NCI-H1105 (cell line): ENCODE measurements at places on chromosomes 11 and 22.
A peak's percentile ranks its signal among the peaks of the same experiment; 100 is the strongest.

- no peak for DNase-seq
Observed at GRCh38 chr22:46518542-46519325, 18.7 kb downstream of the CELSR1 start.

DNA sequence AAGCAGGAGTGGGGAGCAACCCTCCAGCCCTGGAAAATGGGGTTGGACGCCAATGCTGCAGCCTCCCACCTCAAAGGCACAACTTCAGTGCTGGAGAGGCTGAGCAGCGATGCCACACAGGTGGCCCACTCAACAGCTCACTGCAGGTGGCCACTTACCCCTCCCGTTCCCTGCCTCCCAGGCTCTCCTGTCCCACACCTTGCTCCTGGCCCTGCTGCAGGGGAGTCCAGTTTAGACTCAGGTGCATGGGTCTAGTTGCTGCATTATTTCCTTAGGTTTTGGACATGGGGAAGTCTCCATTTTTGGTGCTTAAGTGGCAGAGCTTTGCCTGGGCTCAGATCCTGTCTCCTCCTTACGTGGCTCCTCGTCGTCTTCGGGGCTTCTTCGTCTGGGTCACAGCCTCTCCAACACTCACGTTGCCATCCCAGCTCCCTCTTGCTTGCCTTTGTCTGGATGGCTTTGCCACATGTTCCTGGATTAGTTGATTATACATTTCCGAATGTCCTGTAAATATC, 898.3 kb downstream of the BRD1 start:
- no peak for DNase-seq

GRCh38 chr22:50526834-50527801, 1.7 kb upstream of the SCO2 start:
- DNase-seq: peak; percentile 24

GRCh38 chr11:11456866-11457265, 103.8 kb upstream of the CSNK2A3 start:
- DNase-seq: no peak

DNA sequence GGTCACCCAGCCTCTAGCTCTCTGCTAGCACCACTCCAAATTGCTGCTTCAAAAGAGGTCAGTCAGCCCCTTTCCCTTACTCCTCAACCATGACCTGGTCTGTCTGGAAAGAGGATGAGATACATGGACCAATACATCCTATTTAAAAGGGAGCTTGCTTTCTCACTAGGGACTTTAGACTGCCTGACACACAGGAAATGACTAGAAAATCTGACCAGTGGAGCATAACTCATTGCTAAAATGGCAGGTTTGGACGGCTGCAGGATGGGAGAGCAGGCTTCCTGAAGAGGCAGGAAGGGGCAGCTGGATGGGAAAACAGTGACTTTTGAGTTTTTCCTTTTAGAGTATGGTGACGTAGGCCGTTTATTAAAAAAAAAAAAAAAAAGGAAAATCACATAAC, 25.3 kb downstream of the STIM1 start:
- no peak for DNase-seq

DNA sequence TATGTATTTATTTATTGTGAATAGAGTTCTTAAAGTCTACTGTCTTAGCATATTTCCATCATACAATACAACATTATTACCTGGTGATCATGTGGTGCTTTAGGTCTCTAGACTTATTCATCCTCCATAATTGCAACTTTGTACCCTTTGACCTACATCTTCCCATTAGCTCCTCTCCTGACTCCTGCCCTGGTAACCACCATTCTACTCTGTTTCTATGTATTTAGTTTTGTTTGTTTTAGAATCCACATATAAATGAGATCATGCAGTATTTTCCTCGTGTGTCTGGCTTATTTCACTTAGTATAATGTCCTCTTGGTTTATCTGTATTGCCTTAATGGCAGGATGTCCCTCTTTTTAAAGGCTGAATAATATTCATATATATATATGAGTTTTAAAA, 22.7 kb downstream of the NCAM1 start:
- no peak for DNase-seq

GRCh38 chr11:128628686-128629085, 41.3 kb upstream of the ETS1 start:
- no peak for DNase-seq

DNA sequence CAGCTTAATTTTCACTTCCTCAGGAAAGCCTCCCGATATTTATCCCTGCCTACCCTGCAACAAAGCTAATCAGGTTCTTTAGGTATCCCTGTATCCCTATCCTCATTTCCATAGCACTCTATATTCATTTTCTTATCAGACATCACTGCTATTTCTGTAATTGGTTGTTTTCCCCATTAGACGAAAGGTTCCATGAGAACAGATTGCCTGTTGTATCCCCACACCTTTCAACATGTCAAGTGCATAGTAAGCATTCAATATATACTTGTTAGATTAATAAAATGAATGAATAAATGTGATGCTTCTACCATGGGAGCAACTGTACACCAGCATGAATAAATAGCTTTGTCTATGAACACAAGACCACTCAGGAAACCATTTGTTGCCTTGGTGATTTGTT, 499.8 kb downstream of the DLG2 start:
- no peak for DNase-seq

GRCh38 chr11:122075016-122075415, 41.0 kb downstream of the BLID start:
- no peak for DNase-seq

DNA sequence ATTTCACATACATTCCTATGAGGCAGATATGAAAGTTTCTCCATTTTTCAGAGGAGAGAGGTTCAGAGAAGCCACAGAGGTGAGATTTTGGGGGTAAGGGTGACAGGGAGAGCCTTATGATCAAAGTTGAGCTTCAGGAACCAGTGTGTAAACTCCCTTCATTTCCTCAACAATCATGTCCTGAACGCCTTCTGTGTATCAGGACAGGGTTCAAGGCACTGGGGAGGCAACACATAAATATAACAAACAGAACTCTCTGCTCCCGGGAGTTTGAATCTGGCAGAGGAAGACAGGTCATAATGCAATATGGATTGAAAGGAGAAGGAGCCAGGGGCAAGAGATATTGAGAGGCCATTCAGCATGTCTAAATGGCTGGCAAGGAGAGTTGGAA, 28.0 kb downstream of the AMOTL1 start:
- DNase-seq: no peak

DNA sequence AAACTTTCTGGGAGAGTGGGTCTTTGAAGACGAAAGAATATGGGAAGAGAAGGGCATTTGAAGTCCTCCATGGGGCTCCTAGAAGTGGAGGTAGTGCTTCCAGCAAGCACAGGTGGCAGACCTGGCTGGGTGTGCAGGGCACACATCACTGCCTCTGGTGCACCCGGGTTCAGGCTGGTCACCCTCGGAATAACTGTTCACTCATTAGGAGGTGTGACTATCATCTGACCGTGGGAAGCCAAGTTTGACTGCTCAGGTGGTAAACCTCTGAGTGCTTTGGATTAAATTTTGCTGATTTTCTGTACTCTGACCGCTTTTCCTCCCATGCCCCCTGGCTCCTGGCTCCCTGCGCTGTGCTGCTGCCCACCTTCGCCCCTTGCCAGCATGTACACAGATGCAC, 11.1 kb downstream of the ADAMTS15 start:
- DNase-seq: no peak

GRCh38 chr22:39395936-39396796, 3.4 kb upstream of the TAB1 start:
- no peak for DNase-seq

DNA sequence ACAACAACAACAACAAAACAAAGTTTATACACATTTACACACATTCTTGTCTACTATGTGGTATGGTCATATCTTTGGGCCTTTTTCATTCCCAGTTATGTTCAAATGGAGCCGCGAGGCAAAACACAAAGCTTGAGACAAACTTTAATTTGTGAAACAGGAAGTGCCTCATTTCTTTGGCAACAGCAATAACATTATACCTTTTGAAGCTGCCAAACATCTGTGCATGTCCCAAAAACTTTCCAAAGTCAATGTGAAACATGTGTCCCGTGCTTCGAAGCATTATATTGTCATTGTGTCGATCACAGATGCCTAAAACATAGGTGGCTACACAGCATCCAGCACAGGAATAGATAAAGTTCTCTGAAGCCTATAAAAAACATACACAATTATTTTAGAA, 25.0 kb upstream of the RPS13 start:
- DNase-seq: no peak

GRCh38 chr11:80320765-80321164, 879.9 kb upstream of the TENM4 start:
- no peak for DNase-seq

DNA sequence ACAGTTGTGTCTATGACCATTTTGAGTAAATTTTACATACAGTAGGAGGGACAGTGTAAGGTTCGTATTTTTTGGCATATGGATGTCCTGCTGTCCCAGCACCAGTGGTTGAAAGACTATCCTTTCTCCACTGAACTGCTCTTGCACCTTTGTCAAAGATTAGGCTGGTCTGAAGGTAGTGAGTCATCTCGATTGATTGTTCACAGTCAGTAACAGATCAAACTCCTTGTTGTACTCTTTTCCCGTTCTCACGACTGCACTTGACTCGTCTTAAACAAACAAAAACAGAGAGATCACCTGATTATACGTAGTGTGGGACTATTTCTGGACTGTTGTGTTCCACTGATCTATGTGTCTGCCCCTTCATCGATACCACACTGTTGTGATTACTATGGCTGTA, 77.1 kb downstream of the DGCR2 start:
- no peak for DNase-seq

- DNase-seq: no peak
Observed at GRCh38 chr11:110434952-110435779, 5.4 kb downstream of the FDX1 start.

DNA sequence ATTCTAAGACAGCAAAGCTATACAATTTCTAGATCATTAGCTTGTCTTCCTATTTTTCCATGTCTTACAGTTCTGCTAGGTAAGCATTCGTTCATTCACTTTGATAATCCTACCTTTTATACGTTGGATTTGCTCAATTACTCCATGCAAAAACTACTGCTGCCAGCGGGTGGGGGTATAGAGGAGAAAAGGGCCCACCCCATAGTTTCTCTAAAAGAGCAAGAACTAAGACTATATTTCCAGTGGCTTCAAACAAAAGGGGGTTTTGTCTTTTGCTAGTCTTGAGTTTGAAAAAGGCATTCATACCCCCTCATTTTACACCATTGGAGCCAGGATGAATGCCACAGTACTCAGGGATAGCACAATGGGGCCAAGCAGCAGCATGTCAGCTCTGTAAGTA, 155.7 kb downstream of the WT1 start:
- no peak for DNase-seq

DNA sequence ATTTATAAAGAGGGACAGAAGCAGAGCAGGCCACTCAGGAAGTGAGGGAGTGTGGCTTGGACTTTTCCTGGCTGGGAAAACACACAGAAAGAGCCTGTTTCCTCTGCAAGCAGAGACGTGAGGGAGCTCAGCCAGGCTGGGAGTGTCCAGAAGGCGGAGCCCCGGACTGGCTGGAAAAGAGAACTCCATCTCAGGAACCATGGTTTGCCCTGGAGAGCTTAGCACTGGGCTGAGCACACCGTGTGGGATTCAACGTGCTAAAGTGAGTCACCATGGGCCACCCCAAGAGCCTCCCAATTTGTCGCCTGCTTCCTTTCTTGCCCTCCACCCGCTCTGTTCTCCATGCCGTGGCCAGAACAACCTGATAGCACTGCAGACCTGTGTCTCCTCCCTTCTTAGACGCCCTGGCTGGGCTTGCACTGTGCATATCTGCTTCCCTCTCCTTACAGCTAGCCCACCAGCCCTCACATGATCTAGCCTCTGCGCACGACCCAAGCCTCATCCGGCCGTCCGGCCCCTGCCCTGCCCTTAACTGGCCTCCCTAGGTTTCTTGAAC, 51.8 kb downstream of the GALNT18 start:
- no peak for DNase-seq

- DNase-seq: no peak
Observed at GRCh38 chr22:29629903-29630516, 26.6 kb downstream of the NF2 start.

DNA sequence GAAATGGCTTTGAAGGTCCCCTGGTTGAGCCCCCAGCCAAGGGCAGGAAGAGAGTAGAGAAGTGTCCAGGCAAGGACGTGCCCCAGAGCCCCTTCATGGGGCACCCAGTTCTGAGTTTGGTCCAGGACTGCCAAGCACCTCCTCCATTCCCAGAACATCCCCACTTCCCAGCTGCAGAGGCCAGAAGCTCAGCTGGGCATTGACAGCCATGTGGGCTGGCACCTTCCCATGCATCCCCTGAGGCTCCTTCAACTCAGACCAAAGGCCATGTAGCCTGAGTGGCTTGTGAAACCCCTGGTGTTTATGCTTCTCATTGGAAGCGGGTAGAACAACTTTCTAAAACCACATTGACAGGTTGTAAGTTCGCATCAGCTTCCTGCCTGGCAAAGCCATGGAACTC, 789.6 kb downstream of the TBC1D22A start:
- DNase-seq: no peak

DNA sequence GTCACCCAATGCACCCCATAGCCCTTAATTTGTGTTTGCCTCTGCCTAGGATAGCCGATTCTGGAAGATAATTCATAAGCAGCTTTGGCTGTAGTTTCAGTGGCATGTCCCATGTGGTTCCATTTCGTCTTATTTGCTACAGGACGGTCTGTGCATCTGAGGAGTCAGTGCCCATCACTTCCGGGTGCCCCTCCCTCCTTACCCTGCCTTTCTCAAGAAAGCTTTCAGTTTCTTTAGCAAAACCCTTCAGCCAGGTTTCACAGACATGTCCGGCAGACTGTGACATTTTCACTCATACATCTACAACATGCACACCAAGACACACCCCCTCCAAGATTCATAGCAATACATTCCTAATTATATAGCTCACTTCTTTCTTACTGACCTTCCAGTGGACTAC, 14.3 kb downstream of the TP53AIP1 start:
- no peak for DNase-seq

GRCh38 chr11:22787551-22788162, 41.9 kb downstream of the SVIP start:
- peak; percentile 30 for DNase-seq
